AG10803 (cell line): ENCODE measurements at places on chromosomes 7 and 10.

GRCh38 chr7:157664871-157665633 lies 328.2 kb downstream of the DNAJB6 start:
- DNase-seq, result no peak

- DNase-seq, result no peak
Observed at GRCh38 chr7:142379201-142379885, 121.5 kb upstream of the PRSS58 start.

DNA sequence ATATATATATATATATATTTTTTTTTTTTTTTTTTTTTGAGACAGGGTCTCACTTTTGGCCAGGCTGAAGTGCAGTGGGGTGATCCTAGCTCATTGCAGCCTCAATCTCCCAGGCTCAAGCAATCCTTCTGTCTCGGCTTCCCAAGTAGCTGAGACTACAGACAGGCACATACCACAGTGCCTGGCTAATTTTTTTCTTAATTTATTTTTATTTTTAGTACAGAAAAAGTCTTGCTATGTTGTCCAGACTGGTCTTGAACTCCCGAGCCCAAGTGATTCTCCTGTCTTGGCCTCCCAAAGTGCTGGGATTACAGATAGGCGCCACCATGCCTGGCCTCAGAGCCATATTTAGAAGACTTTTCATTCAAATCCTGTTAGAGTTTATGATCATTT lies 79.6 kb downstream of the PRTFDC1 start:
- no peak for DNase-seq

DNA sequence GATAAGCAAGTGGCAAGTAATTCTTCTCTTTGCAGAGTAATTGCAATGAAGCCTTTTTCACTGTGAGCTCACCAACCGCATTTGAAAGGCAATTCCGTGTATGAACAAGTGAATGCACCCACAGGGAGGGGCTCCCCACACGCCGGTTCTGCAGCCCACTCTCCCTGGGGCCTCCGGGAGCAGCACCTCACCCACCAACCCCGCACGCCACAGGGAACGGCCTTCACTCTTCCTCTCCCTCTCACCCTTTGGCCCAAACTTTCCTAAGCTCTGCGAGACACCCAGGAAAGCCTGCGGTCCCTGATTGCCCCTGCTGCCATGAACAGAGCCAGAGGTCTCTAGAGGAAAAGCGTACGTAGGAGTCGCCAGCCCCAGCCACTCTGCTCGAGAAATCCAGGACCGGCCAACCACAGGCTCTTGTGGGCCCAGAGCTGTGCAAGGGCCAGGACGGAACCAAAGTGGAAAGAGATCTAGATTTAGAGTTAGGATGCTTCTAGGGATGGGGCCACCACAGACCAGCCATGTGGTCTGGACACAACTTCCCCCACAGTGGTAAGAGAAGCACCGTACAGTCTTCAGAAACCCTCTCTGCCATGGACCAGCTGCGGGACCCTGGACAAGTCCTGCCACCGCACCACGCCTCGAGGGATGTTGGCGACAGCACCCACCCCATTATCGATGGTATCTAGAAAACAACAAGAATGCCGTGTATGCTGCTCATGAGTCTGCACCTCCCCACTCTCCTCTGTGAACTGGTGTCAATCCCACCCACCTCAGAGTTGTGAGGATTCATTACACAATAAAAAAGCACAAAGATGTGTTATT lies 3.6 kb downstream of the WDR86 start:
- no peak for DNase-seq

- DNase-seq, result no peak
Observed at GRCh38 chr7:70886547-70886946, 245.4 kb upstream of the GALNT17 start.

DNA sequence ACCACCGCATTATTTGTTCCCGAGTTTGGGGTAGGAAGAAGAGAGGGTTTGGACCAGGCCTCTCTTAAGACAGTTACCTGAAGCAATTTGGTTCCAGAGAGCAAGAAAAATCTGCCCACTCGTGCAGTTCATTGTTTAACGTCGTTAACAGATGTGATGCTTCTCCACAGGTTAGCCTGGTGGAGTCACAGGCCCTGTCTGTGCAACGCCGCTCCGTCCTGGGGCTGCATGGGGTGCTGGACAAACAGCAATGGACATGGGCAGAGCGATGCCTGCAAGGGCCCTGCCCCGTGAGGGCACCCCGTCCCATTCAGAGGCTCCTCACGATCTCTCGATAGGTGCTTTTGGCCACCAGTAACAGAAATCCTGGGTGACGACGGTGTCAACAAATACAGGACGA lies 9.7 kb downstream of the FOXL3 start:
- DNase-seq, result no peak

GRCh38 chr7:143069912-143070500 lies 17.9 kb downstream of the OR6V1 start:
- DNase-seq, result no peak

GRCh38 chr7:76129836-76130235 lies 71.9 kb upstream of the SRRM3 start:
- DNase-seq, result no peak

GRCh38 chr10:88332503-88333247 lies 250.4 kb downstream of the RNLS start:
- no peak for DNase-seq

DNA sequence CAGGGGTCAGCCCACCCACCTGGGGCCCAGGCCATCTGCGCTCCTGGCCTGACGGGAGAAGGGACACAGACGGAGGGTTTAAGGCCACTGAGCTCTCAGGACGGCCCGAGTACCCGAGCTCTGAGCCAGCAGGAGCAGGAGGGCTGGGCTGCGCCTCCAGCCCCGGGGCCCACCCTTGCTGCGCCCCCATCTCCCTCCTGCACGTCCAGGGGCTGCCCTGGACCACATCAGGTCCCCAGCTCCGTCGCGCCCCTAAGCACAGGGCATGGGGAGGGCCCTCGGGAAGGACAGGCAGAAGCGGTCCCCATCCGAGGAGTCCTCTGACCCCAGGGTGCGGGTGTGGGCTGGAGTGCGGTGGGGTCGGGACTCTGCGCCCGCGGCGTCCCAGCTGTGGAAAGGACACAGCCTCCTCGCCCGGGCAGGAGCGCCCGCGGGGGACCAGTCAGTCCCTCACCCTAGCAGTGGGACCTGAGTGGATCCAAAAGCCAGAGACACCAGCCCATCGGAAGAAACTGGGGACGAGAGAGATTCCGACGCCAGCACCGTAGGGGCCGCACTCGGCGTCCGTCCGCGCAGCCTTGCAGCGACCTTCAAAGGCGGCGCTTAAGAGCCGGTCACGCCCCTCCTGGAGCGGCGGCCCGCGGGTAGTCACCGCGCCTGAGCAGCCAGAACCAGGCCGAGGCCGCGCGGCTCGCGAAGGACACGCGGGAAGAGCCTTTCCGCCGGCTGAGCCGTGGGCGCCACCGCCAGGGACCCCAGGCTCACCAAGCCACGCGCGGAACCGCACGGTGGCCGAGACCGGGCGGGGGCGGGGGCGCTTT lies 15.9 kb downstream of the CAMK2B start:
- DNase-seq, result peak; percentile 48

DNA sequence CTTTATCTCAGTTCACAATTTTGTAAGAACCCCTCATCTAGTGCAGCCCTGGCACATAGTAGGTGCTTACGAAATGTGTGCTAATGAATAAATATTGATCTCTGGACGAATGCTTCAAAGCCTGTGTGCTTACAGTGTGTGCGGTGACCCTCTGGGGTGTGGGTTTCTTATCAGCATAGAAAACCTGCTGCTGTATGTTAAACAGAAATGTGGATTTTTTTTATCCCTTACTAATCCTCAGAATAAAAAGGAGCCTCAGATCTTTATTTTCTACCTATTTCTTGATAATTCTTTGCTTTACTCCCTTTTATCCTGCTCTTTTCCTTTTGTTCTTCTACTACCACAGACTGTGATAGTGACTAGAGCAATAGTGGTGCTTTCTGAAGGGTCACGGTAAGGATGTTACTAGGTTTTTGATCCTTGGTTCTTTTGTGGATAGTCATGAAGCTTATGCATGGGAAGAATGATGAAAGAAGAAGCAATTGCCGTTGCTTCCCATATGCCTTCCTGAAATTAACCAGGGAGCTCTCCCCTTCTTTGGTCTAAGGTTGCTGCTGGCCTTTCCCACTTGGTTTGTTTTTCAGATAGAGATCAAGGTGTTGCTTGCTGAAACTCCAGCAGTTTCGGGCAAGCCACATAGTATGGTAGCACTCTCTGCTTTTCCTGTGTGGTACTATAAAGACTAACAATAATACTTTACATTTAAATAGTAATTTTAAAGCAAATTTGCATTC lies 44.7 kb downstream of the SPAG6 start:
- no peak for DNase-seq

DNA sequence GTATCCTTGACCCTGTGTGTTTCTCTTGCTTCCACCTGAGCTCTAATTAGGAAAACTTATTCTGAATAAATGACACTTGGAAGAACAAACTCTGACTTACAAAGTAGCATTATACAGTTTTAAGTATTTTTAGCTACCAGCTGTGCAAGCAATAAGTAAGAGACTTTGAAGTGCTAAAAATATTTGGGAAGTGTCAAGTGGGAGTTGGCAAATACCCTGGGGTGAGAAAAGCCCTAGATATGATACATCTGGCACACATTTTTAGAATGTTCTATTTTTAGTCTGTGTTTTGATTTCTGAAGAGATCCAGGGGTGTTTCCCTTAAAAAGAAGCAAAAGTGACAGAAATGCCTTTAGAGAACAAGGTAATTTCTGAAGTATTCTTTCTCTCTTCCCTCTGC lies 132.7 kb upstream of the TEX47 start:
- no peak for DNase-seq

GRCh38 chr7:43467406-43467805 lies 115.5 kb upstream of the STK17A start:
- DNase-seq, result peak; percentile 56

DNA sequence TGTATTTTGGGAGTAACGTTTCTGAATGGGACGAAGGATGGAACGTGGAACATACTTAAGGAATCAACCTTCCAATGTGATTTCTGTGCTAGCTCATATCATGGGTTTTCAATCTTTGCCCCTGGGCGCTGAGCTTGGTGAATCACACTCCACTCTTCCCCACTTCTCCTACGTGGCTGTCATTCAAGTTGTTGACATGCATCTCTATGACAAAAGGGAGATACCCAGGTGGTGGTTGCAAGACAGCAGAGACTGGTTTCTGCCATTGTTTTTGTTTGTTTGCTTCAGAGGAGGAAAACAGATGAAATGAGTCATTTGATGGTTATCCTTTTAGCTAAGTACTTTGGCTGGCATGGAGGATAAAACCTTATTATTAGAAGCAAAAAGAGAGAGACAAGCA lies 573.9 kb downstream of the GATA3 start:
- DNase-seq, result no peak

DNA sequence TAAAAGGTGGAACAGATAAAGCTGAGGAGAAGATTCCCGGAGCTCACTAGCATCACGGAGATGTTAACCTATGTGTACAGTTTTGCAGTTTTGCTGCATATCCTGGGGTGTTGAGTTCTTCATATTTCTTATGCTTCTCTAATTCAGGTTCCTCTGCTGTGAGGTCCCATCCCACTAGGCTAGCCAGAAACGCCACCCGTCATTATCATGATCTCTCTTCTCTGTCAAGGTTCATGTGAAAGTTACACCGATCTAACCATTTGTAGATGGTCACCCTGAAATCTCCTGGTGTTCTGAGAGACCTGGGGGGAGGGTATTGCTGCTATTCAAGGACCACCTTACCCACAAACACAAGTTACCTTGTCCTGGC lies 136.3 kb downstream of the CCDC71L start:
- no peak for DNase-seq

DNA sequence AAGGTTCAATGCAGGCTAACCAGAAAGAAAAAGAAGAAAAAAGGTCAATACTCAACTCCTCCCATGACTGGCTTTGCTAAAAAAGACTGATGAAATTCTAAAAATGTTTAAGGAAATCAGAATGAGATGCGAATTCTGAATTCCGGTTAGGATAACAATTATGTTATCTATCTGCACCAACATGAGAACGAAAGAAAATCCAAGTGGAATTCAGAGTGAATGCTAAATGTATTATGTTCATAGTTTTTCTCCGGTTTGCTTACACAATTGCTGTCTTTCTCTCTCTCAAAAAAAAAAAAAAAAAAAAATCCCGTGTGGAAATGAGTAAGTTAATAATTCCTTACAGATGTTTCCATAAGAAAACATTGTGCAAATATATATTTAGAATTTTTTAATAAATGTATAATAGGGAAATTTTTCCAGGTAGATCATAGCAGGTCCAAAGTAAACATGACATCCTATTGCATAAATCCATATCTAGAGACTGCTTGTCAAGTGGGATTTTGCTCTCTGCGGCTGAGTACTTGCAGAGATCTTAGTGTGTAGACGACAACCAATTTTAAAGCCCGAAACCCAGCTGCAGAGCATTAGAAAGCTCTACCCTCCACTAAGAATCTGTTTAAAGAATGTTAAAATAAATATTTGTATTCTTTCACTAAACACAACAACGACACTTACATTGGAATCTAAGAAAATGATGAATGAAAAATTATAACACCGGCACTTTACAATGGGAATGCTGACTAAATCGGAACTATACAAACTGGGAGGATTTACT lies 104.0 kb downstream of the JAZF1 start:
- DNase-seq, result peak; percentile 56

GRCh38 chr10:72981028-72981881 lies 26.6 kb upstream of the PLA2G12B start:
- no peak for DNase-seq

DNA sequence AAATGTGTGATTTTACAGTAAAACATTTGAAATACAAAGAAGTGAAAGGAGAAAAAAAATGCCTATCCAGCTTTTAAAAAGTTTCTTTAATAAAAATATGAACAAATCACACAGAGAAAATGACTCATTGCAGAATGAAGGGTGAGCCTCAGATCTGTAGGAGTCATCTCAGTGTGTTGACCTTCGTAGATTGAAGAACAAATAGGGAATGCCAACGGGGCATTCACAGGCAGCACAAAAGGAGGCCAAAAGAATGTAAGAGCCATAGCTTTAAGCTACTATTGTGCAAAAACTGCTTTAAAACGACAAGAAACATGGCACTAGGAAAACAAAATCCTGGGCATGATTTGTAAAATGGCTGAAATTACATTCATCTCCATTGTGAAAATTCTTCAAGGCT lies 782.7 kb upstream of the CELF2 start:
- DNase-seq, result no peak

- DNase-seq, result no peak
Observed at GRCh38 chr10:38600146-38600545, 506.0 kb downstream of the ZNF37A start.

GRCh38 chr10:25689346-25690100 lies 244.5 kb upstream of the MYO3A start:
- DNase-seq, result no peak
